Activated T-helper 1 cell treated with anti-CD3 and anti-CD28 coated beads, Interleukin-12 subunit alpha, Interleukin-12 subunit beta, Interleukin-2, Interleukin-4 antibody, amounts not matched to agents 30 ng/mL and 10 ng/mL and 1 ng/mL, durations not matched to agents 14 hours and 24 hours and 36 hours (primary cell): ENCODE measurements at places on chromosomes 13 and 19. TPM values are rescaled to one million over a fixed set of nuclear protein-coding genes. Genes with fewer than 3 reads are reported as not detected.
A peak's percentile ranks its signal among the peaks of the same experiment; 100 is the strongest.

The IGFL2 gene
- total RNA-seq, result 0.23 TPM in 1 of 2 replicates, not detected in the other

The ZNF558 gene
- 18.7 and 23.2 TPM in 2 replicates for total RNA-seq

The LSM14A gene
- 118 and 121 TPM in 2 replicates for total RNA-seq

The C19orf67 gene
- 0.67 and 1.1 TPM in 2 replicates for total RNA-seq

The COPE gene
- total RNA-seq, result 221 and 229 TPM in 2 replicates

- DNase-seq, result no peak
- peak overlapping the region; percentile 95 for H3K4me3 ChIP-seq
- peaks cover 13% of the 10 kb centered on the region for H3K36me3 ChIP-seq
- peaks cover 37% of the 10 kb centered on the region for H3K4me1 ChIP-seq
- no peak overlapping the region for H3K27ac ChIP-seq
Measured at GRCh38 chr19:58571575-58571947, 1.6 kb downstream of the MZF1 start.

- no peaks in the 10 kb centered on the region for H3K27me3 ChIP-seq
- peak overlapping the region; percentile 83 for H3K4me3 ChIP-seq
- peaks cover 39% of the 10 kb centered on the region for H3K4me1 ChIP-seq
- H3K36me3 ChIP-seq, result peaks cover 27% of the 10 kb centered on the region
- peak overlapping the region; percentile 75 for H3K27ac ChIP-seq
- DNase-seq, result no peak
Measured at GRCh38 chr19:55648585-55649267, 714 bp downstream of the CCDC106 start.

- DNase-seq, result no peak
- H3K27me3 ChIP-seq, result no peaks in the 10 kb centered on the region
- H3K27ac ChIP-seq, result no peak overlapping the region
- no peaks in the 10 kb centered on the region for H3K4me1 ChIP-seq
- no peak overlapping the region for H3K4me3 ChIP-seq
- H3K36me3 ChIP-seq, result peaks cover 3% of the 10 kb centered on the region
Measured at GRCh38 chr19:12255372-12255771, 39.3 kb downstream of the ZNF44 start.

DNA sequence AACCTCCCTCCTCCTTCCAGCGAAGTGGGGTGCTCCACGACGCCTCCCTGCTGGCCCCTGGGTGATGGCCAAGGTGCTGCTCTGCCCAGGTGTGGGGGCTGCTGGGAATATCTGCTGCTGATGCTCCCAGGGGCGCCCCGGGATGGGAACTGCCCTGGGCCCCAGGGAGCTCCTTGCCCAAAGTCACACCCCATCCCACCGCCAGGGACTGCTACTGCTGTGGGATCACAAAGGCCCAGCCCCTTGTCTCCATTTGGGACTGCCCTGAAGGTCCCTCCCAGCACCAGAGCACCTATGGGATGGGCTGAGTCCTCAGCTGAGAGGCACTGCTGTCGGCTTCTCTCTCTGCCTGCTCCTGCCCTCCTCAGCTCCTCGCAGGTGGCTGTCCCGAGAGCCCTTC lies 19.0 kb downstream of the CHST8 start:
- DNase-seq, result no peak
- no peak overlapping the region for H3K4me3 ChIP-seq
- H3K4me1 ChIP-seq, result no peaks in the 10 kb centered on the region
- H3K27ac ChIP-seq, result no peak overlapping the region

DNA sequence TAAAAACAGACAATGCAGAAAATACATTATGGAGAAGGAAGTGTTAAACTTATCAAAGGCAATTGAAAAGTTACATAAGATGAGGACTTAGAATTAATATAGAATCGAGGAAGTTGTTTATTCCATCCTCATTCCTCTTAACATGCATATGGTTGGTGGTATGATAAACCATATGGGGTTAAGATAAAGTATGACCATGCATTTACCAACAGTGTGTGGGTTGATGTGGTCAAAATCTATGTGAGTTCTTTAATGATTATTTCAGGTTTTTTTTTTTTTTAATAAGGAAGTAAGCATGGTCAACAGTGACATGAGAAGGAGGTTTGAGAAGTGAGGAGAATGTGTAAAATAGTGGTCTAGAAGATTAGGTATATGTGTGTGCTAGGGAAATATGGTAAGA lies 94.5 kb downstream of the TDRD3 start:
- H3K27ac ChIP-seq, result no peak overlapping the region
- H3K27me3 ChIP-seq, result no peaks in the 10 kb centered on the region
- peaks cover 28% of the 10 kb centered on the region for H3K36me3 ChIP-seq

DNA sequence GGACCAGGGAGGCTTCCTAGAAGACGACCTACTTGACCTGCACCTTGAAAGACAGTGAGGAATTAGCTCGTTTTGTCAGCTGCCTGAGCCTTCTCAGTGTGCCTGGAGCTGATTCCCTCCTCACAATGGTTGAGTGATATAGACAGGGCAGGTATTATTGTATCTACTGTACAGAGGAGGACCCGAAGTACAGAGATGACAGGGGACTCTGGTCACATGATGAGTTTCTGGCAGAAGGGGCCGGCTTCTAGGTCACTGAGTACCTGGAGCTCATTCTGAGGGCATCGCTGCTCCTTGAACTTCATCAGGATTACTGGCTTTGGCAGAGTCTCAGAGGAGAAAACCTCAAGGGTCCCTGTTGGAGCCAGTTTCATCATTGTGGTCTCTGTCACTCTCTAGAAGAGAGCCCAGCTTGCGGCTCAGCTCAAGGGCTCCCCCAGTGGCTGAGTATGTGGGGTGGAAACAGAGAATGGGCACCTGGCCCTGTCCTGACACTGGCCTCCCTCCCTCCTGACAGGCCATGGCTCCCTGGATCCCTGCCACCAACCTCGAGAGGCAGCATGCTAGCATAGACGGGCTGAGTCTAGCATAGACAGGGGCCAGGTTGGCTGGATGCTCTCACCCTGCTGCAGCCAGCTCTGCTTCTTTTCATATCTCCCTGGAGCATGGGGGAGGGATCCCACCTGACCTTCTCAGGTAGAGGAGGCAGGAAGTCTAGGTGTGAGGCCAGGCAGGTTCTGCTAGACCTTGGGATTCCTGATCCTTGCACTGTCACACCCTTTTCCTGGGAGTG lies 38.7 kb downstream of the NFIX start:
- no peaks in the 10 kb centered on the region for H3K36me3 ChIP-seq
- peaks cover 9% of the 10 kb centered on the region for H3K27me3 ChIP-seq

GRCh38 chr13:23770973-23771372 lies 118.2 kb downstream of the MIPEP start:
- DNase-seq, result no peak
- H3K4me1 ChIP-seq, result no peaks in the 10 kb centered on the region
- H3K27ac ChIP-seq, result no peak overlapping the region
- no peak overlapping the region for H3K4me3 ChIP-seq
- no peaks in the 10 kb centered on the region for H3K36me3 ChIP-seq

- DNase-seq, result no peak
- peaks cover 28% of the 10 kb centered on the region for H3K27me3 ChIP-seq
- H3K4me3 ChIP-seq, result no peak overlapping the region
Measured at GRCh38 chr13:27004326-27004725, 167.3 kb downstream of the USP12 start.

DNA sequence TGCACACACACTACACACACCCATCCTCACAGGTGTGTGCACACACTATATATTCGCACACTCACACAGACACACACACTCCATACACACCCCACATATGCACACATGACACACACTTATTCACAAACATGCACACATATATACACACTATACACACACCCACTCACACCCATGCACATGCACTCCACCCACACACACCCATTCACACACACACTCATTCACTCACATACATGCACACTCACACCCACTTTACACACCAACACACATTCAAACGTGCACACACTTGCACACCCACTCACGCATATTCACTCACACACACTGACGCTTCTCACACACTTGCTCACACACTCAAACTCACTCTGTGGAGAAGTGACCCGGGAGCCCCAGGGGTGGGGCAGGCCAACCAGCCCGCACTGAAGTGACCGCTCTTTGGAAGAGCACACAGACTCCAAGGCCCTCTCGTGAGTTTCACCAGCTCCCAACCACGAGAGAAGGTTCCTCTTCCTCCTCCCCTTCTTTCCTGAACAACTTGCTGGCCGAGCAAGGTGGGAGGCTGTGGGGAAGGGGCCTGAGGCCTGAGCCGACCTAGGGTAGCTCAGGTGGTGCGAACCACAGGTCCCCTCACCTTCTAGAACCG lies 86.1 kb upstream of the TM9SF2 start:
- peaks cover 8% of the 10 kb centered on the region for H3K27me3 ChIP-seq
- H3K27ac ChIP-seq, result no peak overlapping the region
- DNase-seq, result no peak
- H3K36me3 ChIP-seq, result peaks cover 2% of the 10 kb centered on the region

- peaks cover 42% of the 10 kb centered on the region for H3K36me3 ChIP-seq
- no peak overlapping the region for H3K4me3 ChIP-seq
- H3K27me3 ChIP-seq, result no peaks in the 10 kb centered on the region
- no peak for DNase-seq
- H3K27ac ChIP-seq, result no peak overlapping the region
Measured at GRCh38 chr19:15260939-15261338, 28.7 kb upstream of the EPHX3 start.

DNA sequence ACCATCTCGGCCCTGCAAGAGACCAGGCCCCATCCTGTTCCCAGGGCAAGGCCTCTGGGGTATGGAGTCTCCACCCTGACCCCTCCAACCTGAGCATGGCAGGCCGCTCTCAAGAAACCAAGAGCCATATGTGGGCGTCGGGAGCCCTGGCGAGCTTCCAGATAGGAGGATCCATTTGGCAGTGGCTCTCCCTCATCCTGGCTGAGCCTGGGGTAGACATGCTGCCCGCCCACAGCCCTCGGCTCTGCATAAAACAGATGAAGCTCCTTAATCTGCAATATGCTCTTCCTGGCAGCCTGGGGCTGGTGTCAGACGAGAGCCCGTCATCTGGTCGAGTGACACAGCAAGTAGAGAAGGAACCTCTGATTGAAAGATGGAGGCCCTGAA lies 6.1 kb downstream of the ATP13A1 start:
- no peak for DNase-seq
- no peaks in the 10 kb centered on the region for H3K27me3 ChIP-seq
- no peak overlapping the region for H3K4me3 ChIP-seq

- no peaks in the 10 kb centered on the region for H3K36me3 ChIP-seq
- no peak for DNase-seq
- no peak overlapping the region for H3K4me3 ChIP-seq
- H3K27ac ChIP-seq, result no peak overlapping the region
- no peaks in the 10 kb centered on the region for H3K27me3 ChIP-seq
Measured at GRCh38 chr13:92804346-92804745, 422.3 kb upstream of the GPC6 start.

DNA sequence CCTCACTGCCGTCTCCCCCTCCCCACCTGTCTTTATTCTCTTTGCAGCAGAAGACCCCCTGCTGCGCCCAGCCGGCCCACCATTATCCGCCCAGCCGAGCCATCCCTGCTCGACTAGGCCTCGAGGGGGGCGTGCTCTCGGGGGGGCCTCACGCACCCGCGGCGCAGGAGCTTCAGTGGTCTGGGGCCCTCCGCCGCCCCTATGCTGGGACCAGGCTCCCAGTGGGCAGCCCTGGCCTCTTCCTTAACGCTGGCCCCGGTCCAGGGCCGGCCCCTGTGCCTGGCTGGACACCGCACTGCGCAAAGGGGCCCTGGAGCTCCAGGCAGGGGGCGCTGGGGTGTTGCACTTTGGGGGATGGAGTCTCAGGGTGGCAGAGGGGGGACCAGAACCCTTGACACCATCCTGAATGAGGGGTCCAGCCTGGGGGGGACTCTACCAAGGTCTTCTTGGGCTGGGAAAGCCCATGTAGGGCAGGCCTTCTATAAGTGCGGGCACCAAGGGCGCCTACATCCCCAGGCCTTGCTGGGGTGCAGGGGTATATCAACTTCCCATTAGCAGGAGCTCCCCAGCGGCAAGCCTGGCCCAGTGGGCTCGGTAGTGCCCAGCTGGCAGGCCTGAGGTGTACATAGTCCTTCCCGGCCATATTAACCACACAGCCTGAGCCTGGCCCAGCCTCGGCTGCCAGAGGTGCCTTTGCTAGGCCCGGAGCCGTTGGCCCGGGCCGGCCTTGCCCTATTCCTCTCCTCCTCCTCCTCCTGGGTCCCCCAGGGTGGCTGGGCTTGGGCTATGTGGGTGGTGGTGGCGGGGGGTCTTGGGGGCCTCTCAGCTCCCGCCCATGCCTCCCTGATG lies 4.9 kb downstream of the TMED1 start:
- H3K27me3 ChIP-seq, result no peaks in the 10 kb centered on the region
- DNase-seq, result no peak
- H3K4me1 ChIP-seq, result peaks cover 8% of the 10 kb centered on the region
- peaks cover 12% of the 10 kb centered on the region for H3K36me3 ChIP-seq

DNA sequence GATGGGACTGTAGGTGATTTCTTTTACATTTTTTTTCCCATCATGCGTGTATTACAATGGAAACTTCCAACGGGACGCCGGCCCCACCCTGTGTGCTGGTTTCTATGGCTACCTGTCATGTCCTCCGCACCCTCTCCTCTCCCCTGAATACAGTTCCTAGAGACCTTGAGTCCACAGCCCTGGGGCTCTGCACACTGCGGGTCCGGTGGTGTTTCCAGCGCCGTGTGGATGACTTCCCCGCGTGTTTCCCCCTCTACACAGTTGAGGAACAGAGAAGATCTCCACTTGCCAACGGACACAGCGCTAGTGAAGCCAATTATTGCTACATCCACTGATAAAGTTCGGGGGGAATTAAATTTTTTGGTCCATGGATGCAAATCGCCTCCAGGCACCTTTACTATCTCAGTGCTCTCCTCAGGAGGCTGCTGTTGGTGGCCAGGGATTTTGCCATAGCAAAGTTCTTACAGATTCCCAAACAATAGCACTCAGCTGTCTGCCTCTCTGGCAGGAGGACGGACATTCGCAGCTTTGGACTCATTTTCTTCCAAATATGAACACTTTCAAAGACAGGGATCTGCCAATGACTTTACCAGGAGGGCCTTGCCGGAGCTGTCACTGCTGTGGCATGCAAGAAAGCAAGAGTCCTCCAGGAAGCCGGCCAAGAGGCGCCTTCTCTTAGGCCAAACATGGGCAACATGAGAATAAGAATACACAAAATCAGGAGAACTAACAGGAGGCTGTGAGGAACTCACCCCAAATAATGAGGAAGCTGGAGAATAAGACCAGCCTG lies 39.3 kb upstream of the GAS6 start:
- no peak overlapping the region for H3K27ac ChIP-seq
- DNase-seq, result no peak
- H3K4me3 ChIP-seq, result no peak overlapping the region
- H3K27me3 ChIP-seq, result peaks cover 16% of the 10 kb centered on the region
- no peaks in the 10 kb centered on the region for H3K36me3 ChIP-seq

DNA sequence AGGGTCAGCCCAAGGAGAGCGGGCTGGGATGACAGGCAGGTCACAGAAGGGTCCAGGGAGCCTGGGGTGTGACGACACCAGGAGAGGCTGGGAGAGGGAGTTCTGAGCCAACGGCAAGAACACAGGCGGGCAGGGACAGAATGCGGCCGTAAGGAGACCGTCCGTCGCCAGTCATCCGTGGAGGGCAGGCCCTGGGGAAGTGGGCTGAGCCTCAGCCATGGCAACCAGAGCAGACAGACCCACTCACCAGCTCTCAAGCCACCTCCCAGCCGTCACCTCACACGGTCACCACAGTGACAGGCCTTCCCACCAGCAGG lies 3.7 kb upstream of the TMEM86B start:
- H3K27ac ChIP-seq, result no peak overlapping the region
- no peak for DNase-seq
- peaks cover 47% of the 10 kb centered on the region for H3K36me3 ChIP-seq
- no peaks in the 10 kb centered on the region for H3K4me1 ChIP-seq
- H3K27me3 ChIP-seq, result no peaks in the 10 kb centered on the region
- no peak overlapping the region for H3K4me3 ChIP-seq
